ENCODE measurements at places on chromosomes 2 and 18.

DNA sequence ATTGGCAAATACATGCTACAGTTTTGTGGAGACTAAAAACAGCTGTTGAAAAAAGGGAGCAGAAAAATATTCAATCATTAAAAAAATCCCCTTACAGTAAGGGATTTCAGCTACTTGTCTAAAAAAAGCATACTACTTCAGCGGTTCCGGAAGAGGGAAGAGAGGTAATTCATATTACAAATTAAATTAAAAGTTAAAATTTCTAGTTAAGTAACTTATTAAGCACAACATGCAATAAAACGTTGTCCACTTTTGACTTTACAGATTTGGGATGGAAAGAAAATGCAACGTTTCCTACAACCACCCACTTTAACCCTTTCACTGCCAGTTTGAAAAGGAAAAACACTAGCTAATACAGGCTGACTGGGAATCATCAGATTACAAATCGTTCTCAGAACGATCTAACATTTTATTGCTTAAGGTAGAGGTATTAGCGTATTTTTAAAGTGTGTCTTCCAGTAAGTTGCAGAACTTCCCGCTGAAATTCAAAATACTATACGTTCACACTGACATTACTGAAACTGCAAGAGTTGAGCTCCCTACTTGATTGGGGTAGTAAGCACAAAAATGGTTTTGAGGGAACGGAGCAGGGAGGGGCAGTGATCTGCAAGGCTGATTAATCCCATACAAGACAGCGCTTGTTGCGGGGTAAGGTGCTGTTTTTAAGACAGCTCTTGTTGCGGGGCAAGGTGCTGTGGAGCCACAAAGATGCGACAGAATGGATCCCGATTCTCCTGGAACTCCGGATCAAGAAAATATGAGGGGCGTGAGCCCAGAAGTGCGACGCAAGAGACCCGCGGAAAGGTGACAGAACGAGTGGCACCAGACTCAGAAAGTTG lies 743 bp downstream of the HADHA start:
- no peak for DNase-seq

DNA sequence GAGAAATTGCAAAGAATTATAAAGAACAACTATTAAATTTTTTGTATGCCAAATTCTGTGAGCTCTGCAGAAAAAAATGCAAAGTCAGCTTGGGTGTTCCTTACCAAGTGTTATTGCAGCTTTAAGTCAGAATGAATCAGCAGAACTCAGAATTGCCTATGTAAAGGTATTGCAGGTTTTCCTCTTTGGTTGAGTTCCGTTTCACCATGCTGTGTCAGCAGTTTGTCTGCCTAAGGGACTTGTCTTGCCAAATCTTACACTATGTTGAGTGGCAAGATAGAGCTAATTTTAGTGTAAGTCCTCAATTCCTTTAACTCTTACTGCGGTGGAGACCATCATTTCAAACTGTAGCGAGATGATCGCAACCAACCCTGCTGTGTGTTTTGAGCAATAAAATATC lies 38.8 kb downstream of the ADAM23 start:
- no peak for DNase-seq

- DNase-seq, result no peak
Observed at GRCh38 chr2:34105006-34105767, 506.1 kb upstream of the FAM98A start.

DNA sequence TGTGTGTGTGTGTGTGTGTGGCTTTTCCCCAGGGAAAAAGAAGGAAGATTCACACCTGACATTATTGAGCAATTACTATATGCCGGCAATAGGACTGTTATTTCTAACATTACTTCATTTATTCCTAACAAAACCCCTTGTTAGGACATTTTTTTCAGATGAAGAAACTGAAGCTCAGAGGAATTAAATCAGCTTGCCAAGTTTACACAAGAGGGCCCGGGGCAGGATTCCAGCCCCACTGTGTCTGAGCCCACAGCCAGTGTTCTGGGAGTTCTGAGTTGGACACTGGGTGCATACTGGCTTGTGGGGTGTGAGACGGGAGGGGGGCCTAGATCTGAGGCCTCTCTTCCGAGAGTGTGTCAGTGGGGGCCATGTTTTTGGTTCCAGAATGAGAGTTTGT lies 9.9 kb downstream of the TOGARAM2 start:
- no peak for DNase-seq

DNA sequence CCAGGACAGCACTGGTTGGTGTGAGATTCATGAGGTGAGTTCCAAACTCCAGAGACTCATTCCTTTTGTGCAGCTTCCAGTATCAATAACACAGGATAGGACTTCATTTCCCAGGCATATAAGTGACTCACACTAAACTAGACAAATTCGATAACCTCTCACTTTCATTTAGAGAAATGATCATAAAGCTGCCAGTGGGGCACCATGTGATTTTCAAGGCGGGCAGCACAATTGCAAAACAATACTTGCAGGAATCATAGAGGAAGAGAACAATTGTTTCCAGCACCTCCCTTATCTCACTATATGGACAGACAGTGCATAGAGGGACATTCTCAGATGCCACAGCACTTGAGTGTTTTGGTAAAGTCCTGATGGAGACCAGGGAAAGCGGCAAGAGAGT lies 31.3 kb upstream of the DNAH7 start:
- DNase-seq, result no peak

- no peak for DNase-seq
Observed at GRCh38 chr18:79706006-79706405, 26.4 kb downstream of the CTDP1 start.

DNA sequence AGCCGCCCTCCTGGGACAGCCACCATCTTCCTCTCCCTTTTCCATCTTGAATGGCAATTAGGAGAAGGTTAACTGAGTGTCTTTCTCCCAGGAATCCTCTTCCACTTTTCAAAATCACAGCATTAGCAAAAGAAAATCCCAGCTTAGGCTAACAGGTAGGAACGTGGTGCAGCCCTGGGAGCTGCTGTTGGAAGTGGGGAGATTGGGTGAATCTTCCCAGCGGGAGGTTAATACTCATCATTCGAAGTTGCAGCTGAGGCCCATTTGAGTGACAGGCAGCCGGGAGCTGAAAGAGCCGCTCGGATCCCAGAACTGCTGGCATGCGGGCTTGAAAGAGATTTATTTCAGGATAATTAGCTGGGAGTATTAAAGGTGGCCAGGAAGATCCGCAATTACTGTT lies 306.0 kb downstream of the BCL11A start:
- no peak for DNase-seq

- no peak for DNase-seq
Observed at GRCh38 chr2:66822186-66822585, 387.3 kb downstream of the MEIS1 start.

- no peak for DNase-seq
Observed at GRCh38 chr2:6326958-6327357, 538.7 kb downstream of the CMPK2 start.

DNA sequence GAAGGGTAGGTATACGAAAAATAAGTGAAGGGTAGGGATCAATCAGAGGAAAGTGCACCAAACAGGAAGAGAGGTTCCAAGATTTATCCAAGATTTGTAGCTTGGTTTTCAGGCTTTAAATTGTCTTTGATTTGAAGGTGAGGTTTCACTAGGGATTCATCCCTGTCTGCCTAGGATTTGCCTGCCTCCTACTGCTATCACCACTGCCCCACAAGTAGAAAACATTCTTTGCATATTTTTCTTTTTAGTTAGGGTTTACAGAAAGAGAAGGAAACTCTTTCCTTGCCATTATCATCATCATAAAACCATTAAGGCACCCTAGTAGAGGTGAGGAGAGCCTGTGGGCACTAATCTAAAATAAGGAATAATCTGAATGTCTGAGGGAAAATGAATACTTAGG lies 45.8 kb upstream of the TANC1 start:
- DNase-seq, result no peak

- DNase-seq, result no peak
Observed at GRCh38 chr2:6917761-6918421, 679 bp downstream of the RNF144A start.

DNA sequence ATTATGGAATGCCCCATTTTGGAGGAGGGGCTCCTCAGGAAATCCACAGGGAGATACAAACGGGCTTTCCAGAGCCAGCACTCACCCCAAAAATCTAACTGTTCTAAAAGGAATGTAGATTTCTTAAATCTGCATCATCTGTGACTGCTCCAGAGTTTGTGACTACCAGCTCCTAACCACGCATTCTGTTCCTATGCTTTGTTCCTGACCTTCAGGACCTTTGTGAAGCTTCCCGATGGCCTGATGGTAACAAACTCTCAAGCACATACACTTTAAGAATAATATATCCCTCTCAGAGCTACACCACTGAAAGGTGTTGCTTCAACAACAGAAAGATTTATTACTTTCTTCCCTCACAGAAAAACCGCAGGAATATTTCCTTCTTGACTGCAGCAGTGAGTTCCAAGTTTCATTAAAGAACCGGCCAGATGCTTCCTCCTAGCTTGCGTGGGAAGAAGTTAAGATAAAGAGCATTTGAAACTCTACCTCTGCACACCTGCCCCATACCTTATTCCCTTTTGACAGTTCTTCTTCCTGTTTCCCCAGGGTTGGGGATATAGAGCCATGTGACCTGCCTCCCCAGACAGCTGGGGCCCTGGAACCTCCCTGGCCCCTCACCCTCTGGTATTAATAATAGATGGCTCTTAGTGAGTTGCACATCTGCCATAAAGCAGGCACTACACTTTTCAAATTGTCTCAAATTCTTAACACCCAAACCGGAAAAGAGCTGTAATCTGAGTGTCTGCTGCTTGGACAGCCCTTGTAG lies 40.2 kb upstream of the EML4 start:
- no peak for DNase-seq

DNA sequence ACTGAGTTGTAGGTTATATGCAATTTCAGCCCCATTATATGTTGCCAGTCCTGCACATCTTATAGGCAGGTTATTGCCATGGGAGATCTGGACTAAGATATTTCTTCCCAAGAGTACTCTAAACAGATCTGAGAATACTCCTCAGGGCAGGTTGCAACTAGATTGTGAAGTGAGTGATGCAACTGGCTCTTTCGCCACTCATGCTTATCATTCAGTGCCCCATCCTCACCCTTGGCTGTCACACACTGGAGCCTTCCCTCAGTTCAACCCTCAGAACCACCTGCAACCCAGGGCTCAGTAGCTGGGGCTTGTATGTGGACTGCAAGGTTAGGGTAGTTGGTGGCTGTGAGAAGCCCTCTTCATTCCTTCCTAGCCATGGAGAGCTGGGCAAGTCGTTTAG lies 14.1 kb downstream of the MERTK start:
- DNase-seq, result no peak

- DNase-seq, result no peak
Observed at GRCh38 chr18:4107049-4107467, 348.0 kb downstream of the DLGAP1 start.

GRCh38 chr2:37262522-37262921 lies 31.1 kb downstream of the NDUFAF7 start:
- no peak for DNase-seq

DNA sequence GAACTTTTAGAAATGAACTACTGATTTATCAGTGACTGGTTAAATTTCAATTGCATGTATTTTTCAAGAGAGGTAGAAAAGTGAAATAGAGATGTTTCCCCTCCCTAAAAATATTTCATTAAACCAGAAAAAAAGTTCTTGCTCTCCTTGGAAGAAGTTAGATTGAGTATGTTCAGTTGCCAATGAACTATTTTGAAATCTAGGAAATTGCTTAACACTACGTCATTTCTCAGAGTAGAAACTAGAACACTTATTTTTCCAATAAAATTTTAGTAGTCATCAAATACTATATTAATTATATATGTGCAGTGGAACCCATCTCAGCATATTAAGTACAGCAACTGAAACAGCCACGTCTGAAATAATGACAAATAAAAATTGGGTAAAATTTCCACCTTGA lies 51.8 kb upstream of the STAT1 start:
- DNase-seq, result no peak

GRCh38 chr2:120949027-120949956 lies 213.6 kb downstream of the GLI2 start:
- peak; percentile 75 for DNase-seq
